Osteoblast (primary cell): ENCODE measurements at places on chromosomes 7 and 10. TPM values are rescaled to one million over a fixed set of nuclear protein-coding genes. Genes with fewer than 3 reads are reported as not detected.

DNA sequence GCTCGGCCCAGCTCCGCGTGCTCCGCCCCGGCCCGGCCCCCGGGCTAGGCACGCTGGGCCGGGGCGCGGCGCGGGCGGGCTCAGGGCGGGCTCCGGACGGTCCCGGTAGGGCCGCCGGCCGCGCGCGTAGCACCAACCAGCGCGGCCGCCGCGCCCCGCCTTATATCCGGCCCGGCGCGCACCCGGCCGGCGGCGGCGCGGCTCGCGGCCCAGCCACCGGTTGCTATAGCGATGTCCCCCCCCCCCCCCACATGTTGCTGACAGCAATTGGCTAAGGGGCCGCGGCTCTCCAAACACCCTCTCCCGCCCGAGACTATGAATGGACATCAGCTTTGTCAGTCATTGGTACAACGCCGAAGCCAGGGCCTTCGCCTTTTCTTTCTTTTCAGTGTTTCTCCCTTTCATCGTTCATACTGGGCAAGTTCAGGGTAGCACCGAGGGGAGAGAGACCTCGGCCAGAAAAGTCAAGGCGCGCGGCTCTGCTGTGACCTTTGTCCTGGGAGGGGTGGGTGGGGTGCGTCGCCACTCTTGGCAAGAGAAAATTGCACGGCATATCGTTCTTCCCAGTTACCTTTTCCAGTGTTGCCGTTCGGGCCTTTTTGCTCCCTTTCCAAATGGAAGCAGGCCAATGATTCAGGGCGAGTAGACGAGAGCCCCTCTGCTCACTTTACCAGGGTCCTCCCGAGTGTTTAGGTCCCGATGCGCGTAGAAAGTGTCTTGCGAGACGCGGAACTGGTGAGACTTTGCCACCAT lies 354.2 kb downstream of the DNAJB6 start:
- DNase-seq: peak; percentile 97

Gene ACTL6B
- total RNA-seq: not detected in 2 replicates

DNA sequence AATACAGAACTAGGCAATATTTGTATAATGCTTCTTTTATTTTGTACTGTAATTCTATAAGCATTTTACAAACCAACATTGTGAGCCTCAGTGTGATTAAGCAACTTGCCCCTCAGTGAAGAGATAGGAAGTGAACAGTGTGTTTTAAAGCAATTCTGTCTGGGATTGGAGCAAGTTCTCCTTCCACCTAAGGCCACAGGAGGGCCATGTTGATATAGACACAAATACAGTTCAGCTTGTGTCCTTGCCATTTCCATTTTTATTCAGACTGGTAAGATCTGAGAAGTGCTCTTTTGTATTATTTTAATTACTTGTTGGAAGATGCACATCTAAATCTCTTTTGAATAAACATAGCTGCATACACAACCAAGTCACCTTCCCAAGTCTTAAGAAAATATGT lies 416.3 kb upstream of the COBL start:
- no peak for DNase-seq

GRCh38 chr10:67175354-67175753 lies 249.5 kb downstream of the LRRTM3 start:
- no peak for DNase-seq

Gene TMEM213
- total RNA-seq: not detected in 2 replicates

Gene PTPN12
- 78.1 and 80.7 TPM in 2 replicates for total RNA-seq

GRCh38 chr7:132114411-132114810 lies 461.9 kb downstream of the PLXNA4 start:
- no peak for DNase-seq

Gene RHEB
- total RNA-seq: 63.4 and 77.8 TPM in 2 replicates

- peak; percentile 87 for DNase-seq
These were observed 52.3 kb upstream of the COL13A1 start for GRCh38 chr10:69749178-69750010.

GRCh38 chr10:184911-185310 lies 49.7 kb downstream of the ZMYND11 start:
- DNase-seq: peak; percentile 69

- no peak for DNase-seq
These were observed 696.8 kb upstream of the MBL2 start for GRCh38 chr10:53469383-53469782.

Gene TMEM176B
- total RNA-seq: 0.72 TPM in 1 of 2 replicates, not detected in the other

GRCh38 chr7:42932811-42933591 lies 825 bp downstream of the MRPL32 start:
- DNase-seq: no peak

Gene CALHM1
- total RNA-seq: not detected in 2 replicates

DNA sequence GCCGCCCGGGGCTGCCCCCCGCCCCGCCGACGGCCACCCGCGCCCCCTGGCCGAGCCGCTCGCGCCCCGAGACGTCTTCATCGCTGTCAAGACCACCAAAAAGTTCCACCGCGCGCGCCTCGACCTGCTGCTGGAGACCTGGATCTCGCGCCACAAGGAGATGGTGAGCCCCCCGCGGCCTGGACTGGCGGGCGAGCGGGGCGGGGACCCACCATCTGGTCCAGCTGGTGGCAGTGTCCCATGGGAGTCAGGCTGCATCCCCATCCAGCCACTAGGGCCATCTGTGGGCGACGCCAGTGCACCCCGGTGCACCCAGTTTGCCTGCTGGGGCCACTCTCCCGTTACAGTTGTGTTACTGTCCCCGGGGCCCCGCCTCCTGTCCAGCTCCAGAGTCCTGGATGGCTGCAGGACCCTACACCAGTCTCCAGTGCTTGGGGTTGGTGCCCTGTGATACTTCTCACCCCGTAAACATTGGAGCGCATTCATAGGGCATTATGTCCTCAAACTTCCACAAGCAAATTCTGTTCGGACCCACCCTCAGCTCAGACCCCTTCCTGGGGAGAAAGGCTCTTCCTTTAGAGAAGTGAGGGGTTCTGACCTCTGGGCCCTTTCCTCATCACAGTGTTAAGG lies 672 bp downstream of the LFNG start:
- DNase-seq: peak; percentile 97

Gene ERVW-1
- not detected in 2 replicates for total RNA-seq

Gene USP6NL
- 13.8 and 14.1 TPM in 2 replicates for total RNA-seq

- DNase-seq: peak; percentile 66
These were observed at the start of gene RARRES2 for GRCh38 chr7:150341263-150342120. Gene RARRES2 (minus strand): TSS chr7:150341629. CDS start chr7:150340609, 1,020 bp downstream.
